Fibroblast of lung (primary cell): ENCODE measurements at places on chromosomes 16 and 17.

DNA sequence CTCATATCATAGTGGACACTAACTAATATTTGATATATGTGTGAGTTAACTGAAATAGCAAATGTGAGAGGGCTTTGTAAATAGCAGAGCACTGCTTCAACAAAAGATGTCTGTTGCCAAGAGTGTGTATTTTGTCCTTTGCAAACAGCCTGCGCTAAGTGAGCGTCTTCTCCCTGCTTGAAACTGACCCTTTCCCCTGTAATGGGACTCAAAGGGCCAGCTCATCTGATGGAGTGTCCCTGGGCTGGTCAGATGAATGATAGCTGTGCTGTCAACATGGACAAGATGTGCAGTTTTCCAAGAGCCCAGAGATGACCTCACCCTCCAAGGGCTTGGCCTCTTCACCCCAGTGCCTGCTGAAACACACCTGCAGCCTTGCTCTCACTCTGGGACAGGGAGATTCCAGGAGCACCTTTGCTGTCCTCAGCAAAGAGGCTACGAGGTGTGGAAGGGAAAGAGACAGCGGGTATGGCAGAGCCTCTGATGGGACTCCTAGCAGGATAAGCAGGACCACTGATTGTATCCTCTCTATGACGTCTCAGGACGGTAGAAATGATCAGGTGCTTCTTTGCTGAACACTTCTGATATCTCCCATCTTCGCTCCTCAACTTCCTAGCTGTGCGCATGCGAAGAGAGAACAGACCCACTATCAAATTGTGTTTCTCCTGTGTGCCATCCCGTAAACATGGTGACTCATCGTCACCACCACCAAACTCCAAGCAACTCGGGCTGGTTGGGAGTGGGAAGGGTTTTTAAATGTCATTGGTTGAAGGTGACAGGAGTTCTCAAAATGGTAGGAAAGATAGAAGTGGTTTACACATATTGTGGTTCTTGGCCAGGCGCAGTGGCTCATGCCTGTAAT lies 35.8 kb upstream of the TBX2 start:
- DNase-seq = no peak

DNA sequence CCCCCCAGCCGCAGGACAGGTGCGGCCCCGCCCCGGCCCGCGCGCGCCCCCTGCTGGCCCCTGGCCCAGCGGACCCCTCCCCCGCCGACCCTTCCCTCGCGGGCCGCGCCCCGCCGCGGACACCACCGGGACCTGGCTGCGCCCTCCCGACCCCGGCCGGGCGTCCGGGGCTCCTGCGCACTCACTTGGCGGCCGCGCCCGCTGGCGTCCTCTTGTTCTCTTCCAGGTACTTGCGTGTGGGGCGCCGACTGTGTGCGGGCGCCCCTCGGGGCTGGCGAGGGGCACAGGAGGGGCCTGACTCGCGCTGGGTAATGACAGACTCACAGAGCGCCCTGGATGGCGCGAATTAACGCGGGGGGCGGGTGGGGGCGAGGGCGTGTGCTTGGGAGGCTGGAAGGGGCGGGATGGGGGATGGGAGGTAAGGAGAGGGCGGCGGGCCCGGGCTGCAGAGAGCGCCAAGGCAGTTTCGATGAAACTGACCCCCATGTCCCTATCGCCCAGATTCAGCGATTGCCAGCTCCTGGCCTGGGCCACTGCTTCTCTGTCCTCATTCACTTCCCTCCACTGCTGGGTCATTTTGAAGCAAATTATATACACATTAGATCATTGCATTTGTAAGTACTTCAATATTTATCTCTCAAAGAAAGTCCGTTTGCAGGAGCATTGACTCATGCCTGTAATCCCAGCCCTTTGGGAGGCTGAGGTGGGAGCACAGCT lies 445 bp upstream of the DBNDD1 start:
- DNase-seq = peak; percentile 86

GRCh38 chr16:84704253-84704652 lies 4.5 kb downstream of the USP10 start:
- DNase-seq = no peak

DNA sequence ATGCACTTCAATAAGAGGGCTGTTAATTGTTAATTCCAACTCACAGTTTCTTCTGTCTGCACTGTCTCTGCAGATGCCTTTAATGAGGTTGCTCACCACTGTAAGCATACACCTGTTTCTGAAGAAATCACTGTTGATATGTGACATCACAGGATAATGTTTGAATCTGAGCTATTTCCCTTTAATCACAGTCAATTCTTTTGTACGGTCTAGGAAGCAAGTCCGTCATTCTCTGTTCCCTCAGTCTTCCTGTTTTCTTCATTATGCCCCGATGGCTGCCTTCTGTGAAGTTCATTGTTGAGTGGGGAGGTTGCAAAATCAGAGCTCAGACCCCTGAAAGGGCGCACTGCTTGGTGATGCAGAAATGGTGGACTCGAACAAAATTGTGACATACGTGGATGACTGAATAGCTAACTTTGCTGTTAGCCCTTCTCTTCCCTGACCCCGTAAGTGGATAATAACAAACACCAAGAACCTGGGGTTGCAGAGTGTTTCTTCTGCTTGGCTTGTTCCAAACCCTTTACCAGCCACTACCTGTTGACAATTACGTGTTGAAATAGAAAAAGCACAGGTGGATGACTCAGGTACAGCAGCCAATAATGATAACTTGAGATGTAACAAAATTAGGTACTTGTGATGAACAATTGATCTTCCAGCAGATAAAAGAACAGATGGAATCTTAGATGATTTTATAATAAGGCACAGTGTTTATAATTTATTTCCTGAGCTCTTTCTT lies 71.9 kb upstream of the AXIN2 start:
- DNase-seq = no peak

GRCh38 chr16:75446416-75446815 lies 13.1 kb upstream of the CFDP1 start:
- DNase-seq = no peak

DNA sequence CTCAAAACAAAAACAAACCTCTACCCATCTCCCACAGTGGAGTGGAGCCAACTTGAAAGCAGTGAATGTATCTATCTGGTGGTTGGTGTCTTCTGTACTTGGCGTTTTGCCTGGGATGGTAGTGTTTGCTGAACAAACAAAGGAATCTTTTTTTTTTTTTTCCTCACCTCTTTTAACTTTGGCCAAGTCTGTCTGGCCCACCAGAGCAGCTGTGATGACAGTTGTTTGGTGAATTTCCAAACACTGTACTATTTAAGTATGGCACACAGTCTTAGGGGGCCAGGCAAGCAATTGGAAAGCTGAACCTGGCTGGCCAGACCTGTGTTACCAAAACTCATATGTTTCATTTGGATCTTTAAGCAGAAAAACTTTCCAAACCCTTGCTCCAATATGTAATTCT lies 101.8 kb upstream of the CDH13 start:
- DNase-seq = no peak

GRCh38 chr16:77574867-77575624 lies 140.2 kb upstream of the ADAMTS18 start:
- DNase-seq = no peak

DNA sequence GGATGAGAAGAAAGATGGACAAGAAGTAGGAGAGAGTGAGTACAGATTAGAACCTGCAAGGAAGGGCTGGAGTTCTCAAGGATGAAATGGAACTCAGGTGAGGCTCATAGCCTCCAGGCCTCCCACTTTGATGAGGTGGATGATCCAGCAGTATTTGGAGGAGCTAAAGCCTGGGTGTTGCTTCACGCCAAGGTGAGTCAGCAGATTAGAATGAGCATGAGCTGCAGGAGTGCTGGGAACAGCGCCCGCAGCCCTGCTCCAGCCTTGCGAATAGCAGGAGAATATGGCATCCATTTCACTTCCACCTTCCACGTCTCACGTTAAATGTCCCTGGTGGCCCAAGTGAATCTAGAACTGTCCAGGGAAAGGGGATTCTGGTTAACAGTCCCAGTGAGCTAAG lies 94.4 kb upstream of the CPHXL start:
- no peak for DNase-seq

- no peak for DNase-seq
These were observed 57.2 kb upstream of the ALOX12 start for GRCh38 chr17:6938637-6939036.

- DNase-seq = no peak
These were observed 24.3 kb downstream of the G6PC1 start for GRCh38 chr17:42924891-42925290.

GRCh38 chr17:81114351-81115093 lies 50.8 kb upstream of the PVALEF start:
- no peak for DNase-seq

DNA sequence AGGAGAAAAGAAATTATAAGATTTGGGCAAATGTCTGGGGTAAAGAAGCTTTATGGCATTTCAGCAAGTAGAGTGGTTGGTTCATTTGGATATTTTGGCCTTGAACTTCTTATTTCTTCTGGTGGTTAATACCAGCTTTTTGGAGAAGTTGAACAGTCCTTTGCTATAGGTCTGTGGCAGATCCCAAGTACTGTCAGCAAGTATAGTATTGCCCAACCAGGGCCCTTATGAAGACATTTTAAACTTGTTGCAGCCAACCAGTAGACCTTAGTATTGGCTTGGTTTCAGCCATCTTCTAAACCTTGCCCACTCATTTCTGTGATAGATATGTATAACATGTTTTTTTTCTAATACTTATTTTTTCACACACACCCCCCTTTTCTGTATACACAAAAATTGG lies 2.2 kb downstream of the SP2 start:
- no peak for DNase-seq

GRCh38 chr16:55830658-55831294 lies 2.1 kb downstream of the CES1 start:
- no peak for DNase-seq

DNA sequence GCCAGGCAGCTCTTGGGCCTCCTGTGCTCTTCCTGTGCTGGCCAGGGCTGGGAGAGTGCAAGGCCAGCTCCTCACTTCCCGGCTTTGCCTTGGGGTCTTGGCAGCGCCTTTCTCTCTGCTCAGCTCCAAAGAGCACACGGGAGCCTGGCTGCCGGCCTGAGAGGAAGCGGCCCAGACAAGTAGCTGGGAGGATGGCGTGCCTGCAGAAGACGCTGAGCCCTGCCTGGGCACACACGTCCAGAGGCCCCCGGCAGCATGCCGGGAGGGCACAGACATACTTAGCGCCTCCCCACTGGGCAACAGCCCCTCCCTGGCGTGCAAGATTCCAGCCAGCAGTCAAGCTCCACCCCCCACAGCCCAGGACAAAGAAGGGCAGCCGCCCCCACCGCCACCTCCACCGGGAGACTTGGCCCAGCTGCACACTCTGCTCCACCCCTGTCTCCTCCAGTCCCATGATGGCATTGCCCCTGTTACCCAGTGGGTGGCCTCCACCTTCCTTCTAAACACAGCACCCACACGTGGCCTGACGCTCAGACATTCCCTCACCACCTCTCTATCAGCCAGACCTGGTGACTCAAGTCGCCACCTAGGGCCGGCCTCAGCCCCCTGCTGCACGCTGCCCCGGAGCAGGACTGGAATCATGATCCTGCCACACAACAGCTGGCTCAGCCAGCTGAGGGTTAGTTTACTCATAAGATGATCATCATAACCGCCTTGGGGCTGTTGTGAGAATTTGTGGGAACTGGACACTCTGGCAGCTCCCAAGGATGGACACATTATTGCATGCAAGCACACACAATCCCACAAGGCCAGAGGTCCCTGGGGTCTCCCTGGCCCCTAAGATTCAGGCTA lies 12.4 kb downstream of the SGCA start:
- peak; percentile 97 for DNase-seq

GRCh38 chr17:45948881-45949624 lies 50.0 kb upstream of the STH start:
- DNase-seq = peak; percentile 61

DNA sequence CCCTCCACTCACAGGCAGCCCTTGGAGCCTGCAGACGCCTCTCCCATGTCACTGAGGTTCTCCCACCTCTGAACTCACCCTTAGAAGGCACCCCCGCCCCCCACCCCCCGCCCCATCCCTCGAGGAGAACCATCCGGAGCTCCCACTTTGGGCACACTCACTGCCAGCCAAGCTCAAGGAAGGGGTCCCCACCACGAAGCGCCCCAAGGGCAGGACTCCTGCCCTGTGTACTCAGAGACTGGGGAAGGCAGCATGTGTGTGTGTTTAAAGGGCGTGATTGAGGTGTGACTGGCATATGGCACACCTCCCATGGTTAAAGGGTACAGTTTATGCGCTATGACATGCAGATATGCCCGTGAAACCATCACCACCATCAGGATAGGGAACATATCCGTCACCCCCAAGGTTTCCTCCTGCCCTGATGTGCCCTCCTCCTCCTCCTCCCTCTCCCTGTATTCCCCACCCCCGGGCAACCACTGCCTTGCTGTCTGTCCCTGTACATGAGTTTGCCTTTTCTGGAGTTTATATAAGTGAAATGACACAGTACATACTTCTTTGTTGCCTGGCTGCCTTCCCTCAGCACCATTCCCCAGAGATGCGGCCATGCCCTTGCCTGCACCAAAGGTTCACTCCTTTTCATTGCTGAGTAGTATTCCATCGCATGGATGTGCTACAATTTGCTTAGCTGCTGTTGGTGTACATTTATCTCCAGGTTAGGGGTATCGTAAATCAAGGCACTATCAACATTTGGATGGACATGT lies 14.0 kb upstream of the RBFOX3 start:
- DNase-seq = no peak

DNA sequence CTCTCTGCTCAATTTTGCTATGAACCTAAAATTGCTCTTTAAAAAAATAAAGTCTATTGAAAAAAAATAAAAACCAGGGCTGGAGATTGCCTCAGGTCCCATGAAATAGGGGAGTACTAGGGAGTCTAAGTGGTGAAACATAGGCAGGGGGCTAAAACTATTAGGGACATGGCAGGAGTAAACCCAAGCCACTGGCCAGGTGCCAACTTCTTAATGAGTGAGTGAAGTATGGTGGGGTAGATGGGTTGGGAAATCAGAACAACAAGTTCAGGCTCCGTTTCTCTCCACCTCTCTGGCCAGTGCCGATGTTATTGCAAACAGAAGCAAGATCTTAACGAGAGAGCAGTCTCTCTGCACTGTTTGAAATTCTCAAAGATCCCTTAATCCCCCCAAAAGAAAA lies 322.4 kb upstream of the CDH5 start:
- DNase-seq = no peak

GRCh38 chr17:9215465-9215864 lies 194.2 kb downstream of the NTN1 start:
- no peak for DNase-seq

DNA sequence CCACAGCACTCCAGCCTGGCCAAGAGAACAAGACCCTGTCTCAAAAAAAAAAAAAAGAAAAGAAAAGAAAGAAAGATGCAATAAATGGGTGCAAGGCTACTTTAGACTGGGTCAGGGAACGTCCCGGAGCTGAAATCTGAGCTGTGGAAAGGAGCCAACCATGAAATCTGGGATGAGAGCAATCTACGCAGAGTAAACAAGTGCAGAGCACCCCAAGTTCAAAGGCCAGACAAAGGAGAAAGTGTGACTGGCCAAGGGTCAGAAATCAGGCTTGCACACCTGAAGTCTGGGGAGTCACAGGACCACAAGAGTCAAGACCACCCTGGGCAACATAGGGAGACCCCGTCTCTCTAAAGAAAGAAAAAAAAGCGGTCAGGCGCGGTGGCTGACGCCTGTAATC lies 2.8 kb downstream of the SHMT1 start:
- DNase-seq = no peak

- no peak for DNase-seq
These were observed 15.0 kb downstream of the GFOD2 start for GRCh38 chr16:67704110-67704509.
